ENCODE measurements at places on chromosomes 5 and 9.

DNA sequence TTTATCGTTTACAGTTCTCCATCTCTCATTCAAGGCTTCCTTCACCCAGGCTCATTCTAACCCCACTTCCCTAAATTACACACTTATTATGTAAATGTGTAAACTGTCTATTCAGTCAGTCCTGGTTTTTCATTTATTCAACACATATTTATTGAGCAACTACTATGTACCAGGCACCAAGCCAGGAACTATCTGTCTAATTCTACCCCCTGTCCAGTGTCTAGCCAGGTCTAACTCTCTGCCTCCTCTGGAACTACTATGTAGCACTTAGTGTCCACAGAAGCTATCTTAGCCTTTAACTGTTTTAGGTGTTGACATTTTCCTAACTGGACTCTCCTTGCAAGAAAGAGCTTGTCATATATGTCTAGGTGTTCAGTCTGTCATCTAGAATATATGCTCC, 56.5 kb downstream of the PDE4D start:
- no peaks in the 10 kb centered on the region for H3K4me1 ChIP-seq
- no peaks in the 10 kb centered on the region for H3K36me3 ChIP-seq
- no peak overlapping the region for H3K4me3 ChIP-seq
- H3K27ac ChIP-seq = no peak overlapping the region

GRCh38 chr9:116899337-116900006, 212.4 kb downstream of the TRIM32 start:
- no peaks in the 10 kb centered on the region for H3K36me3 ChIP-seq
- H3K4me1 ChIP-seq = no peaks in the 10 kb centered on the region
- DNase-seq = no peak
- H3K27me3 ChIP-seq = no peaks in the 10 kb centered on the region
- no peak overlapping the region for H3K4me3 ChIP-seq

DNA sequence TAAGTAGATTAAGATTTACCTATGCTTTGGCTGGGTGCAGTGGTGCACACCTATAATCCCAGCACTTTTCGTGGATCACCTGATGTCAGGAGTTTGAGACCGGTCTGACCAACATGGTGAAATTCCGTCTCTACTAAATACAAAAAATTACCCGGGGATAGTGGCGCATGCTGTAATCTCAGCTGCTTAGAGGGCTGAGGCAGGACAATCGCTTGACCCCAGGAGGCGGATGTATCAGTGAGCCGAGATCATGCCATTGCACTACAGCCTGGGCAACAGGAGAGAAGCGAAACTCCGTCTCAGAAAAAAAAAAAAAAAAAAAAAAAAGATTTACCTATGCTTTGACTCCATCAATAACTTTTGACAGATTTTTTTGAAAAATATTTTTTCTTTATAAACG, 267.1 kb upstream of the SEMA6A start:
- H3K4me3 ChIP-seq = no peak overlapping the region
- no peaks in the 10 kb centered on the region for H3K36me3 ChIP-seq
- H3K27me3 ChIP-seq = no peaks in the 10 kb centered on the region
- H3K4me1 ChIP-seq = no peaks in the 10 kb centered on the region

GRCh38 chr5:156677963-156678362, 172.1 kb upstream of the PPP1R2B start:
- H3K27ac ChIP-seq = no peak overlapping the region
- H3K36me3 ChIP-seq = no peaks in the 10 kb centered on the region

GRCh38 chr5:44833249-44833648, 24.5 kb downstream of the MRPS30 start:
- no peak overlapping the region for H3K4me3 ChIP-seq
- H3K36me3 ChIP-seq = no peaks in the 10 kb centered on the region
- no peak for DNase-seq

GRCh38 chr5:154258531-154259217, 68.1 kb downstream of the GALNT10 start:
- no peaks in the 10 kb centered on the region for H3K36me3 ChIP-seq
- H3K27ac ChIP-seq = no peak overlapping the region
- H3K27me3 ChIP-seq = no peaks in the 10 kb centered on the region
- no peak for DNase-seq
- no peaks in the 10 kb centered on the region for H3K4me1 ChIP-seq

All from right lobe of liver (tissue), 6 donors.